ENCODE measurements at places on chromosomes 1 and 21. TPM values are rescaled to one million over a fixed set of nuclear protein-coding genes. Genes with fewer than 3 reads are reported as not detected.
A peak's percentile ranks its signal among the peaks of the same experiment; 100 is the strongest.

GRCh38 chr1:47677241-47677940, 239.5 kb downstream of the FOXD2 start:
- DNase-seq = no peak

DNA sequence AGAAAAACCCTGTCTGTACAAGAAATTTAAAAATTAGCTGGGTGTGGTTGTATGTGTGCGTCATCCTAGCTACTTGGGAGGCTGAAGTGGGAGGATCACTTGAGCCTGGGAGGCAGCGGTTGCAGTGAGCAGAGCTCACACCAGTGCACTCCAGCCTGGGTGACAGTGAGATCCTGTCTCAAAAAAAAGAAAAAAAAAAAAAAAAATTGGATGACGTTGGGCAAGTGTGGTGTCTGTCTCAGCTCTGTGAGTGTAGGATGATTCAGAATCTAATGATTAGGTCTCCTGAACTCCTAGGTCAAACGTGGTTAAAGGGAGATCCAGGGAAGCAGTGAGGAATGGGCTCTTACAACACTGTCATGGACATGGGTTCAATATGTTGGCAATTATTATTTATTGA, 435.9 kb downstream of the KIF26B start:
- DNase-seq = no peak

GRCh38 chr1:7781501-7781900, 2.6 kb upstream of the PER3 start:
- no peak for DNase-seq

The MRPL20 gene
- 159 TPM for total RNA-seq

DNA sequence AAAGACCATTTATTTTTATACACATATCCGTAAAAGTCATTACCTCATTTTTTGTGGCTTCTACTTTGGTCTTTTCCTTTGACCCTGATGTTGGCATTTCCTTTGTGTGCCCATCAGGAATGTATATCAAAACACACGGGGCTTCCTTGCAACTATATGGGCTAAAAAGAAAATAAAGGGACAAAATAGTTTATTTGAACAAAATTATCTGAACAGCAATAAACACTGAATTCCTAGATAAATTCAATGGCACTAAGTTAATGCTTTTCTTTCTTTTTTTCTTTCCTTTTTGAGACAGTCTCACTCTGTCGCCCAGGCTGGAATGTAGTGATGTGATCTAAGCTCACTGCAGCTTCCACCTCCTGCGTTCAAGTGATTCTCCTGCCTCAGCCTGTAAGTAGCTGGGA, 45.2 kb downstream of the EPRS1 start:
- DNase-seq = no peak

GRCh38 chr1:215101511-215101910, 19.0 kb downstream of the KCNK2 start:
- no peak for DNase-seq

- DNase-seq = no peak
Measured at GRCh38 chr1:31148409-31148808, 82.9 kb upstream of the PUM1 start.

The CSF3R gene
- total RNA-seq = not detected

- DNase-seq = peak; percentile 44
Measured at GRCh38 chr1:152188673-152189591, 29.9 kb upstream of the RPTN start.

GRCh38 chr1:46364612-46365011, 24.0 kb downstream of the NSUN4 start:
- DNase-seq = no peak

GRCh38 chr1:19623523-19623922, 20.6 kb upstream of the NBL1 start:
- no peak for DNase-seq

GRCh38 chr21:34835526-34835925, 166.7 kb downstream of the CLIC6 start:
- no peak for DNase-seq

- DNase-seq = no peak
Measured at GRCh38 chr1:230809256-230809990, 58.9 kb downstream of the C1orf198 start.

The CACNA1S gene
- total RNA-seq = not detected

GRCh38 chr1:87765681-87766070, 437.0 kb downstream of the LMO4 start:
- no peak for DNase-seq

DNA sequence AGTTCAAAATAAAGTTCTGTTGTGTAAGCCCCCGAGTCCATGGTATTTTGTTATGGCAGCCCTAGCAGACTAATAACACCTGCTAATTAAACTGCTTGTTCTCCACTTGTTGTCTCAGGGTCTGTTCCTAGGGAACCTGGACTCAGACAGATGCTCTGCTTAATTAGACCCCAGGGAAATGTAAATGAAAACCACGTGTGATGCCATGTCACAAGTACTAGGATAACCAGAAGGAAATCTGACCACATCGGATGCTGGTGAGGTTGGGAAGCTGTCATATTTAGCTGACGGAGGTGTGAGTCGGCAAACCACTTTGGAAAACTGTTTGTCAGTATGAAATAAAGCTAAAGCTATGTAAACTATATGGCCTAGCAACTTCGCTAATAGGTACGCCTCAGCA, 19.6 kb downstream of the EDN2 start:
- DNase-seq = no peak

DNA sequence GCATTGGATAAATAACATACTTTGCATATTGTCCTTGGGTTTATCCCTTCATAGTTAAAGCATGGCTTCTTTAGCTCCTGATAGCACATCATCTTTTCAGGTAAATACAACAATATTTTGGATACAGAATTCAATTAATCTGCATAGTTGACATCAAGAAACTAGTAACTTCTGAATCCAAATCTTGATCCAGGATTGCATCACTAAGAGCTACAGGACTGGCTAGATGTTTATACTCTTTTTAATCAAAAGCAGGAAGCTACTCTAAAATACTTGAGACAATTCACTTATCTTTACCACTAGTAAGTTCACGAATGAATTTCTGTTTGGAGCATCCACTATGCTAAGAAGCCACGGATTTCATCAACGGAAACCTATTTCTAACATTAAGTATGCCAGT, 54.2 kb upstream of the SLC44A3 start:
- DNase-seq = no peak

DNA sequence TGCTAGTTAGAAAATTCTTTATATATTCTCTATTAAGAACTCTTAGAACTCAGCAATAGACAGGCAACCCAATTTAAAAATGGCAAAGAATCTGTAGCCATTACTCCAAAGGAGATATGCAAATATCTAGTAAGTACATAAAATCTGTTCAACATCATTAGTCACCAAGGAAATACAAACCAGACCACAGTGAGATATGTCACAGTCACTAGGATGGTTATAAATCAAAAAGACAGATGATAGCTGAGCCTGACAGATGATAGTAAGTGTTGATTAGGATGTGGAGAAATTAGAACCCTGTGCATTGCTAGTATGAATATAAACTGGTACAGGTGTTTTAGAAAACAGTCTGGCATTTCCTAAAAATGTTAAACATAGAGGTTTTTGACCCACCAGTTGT, 26.6 kb downstream of the SRSF11 start:
- no peak for DNase-seq

The BTBD8 gene
- total RNA-seq = 3.6 TPM

DNA sequence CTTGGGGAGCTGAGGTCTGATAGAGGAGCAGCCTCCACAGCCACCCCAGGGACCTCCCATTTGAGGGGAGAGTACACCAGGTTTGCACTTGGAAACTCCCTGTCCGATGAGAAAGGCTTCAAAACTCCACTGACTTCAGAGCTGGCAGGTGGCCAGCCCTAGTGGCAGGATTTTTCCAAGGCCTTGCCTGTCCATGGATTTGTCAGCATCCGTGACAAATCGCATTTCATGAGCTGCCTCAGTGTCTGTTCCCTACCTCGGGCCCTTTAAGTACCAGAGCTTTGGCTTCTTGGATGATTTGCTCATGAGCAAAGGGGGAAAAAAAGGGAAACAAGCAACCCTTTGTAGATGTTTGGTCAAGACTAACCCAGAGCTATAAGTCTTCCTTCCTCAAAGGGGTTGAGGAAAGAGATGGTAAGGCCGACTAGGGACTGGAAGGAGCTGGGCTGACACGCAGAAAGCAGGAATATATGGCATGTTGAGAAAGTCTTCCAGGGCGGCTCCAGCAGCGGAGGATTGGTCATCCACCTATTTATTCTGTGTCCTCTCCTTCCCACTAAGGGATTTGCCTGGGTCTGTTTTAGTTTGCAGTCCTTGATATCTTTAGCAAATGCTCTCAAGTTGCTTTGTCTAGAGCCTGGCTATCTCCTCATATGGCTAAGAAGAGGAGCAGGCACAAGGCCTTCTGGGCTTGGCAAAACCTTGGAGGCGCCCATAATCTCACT, 2.7 kb upstream of the HSPG2 start:
- peak; percentile 91 for DNase-seq

DNA sequence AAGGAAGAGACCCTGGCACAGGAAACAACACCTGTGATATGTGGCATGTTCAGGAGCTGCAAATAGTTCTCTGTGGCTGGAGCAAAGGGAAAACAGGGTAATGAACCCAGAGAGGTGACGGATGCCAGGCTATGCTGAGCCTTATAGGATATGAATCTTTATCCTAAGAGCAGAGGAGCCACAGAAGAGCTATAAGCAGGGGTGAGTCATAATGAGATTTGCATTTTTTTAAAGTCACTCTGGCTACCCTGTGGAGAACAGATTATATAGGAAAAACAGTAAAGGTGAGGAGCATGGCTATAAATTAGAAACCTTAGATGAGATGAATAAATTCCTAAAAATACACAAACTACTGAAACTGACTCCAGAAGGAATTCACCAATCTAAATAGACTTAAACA, 12.8 kb upstream of the MPL start:
- DNase-seq = no peak

DNA sequence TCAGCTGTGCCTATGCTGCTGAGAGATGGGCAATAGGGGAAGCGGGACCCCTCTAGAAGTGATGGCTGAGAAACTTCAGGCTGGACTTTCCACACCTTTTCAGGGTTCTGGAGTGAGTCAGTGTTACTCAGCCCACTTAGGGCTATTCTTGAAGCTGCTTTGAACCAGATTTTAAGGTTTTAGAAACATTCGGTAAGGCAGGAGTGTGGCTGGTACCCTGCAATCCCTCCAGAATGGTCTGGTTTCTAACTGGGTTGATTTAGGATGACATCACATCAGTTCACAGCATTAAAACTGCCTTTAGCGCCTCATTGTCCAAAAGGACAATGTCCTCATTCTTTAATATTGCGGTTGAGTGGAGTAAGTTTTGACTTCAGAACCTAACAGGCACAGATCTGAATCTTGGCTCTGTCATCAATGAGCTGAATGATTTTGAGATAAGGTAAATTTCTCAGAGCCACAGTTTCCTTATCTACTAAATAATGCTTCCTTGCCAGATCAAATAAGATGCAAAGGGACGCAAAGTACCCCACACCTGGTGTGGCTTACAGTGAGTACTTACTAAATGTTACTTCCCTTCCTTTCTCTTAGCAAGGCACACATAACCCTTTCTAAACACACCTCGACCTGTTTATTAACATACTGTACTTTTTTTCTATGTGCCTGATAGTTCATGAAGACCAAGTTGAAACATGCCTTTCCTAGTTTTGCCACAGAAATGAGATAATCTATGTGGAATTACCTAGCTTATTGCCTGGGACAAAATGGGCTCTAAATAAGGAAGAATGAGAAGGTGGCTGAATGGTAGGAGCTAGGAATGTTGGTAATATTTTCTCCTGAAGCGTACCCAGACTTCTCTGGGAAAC, 209.8 kb downstream of the ROR1 start:
- DNase-seq = no peak

Data from kidney epithelial cell (primary cell).